ENCODE measurements at places on chromosomes 11 and 22. TPM values are rescaled to one million over a fixed set of nuclear protein-coding genes. Genes with fewer than 3 reads are reported as not detected.

GRCh38 chr11:61744181-61744580 lies 8.3 kb upstream of the MYRF start:
- H3K4me3 ChIP-seq = no peak overlapping the region
- no peak for DNase-seq
- peaks cover 22% of the 10 kb centered on the region for H3K36me3 ChIP-seq
- no peaks in the 10 kb centered on the region for H3K27me3 ChIP-seq
- H3K4me1 ChIP-seq = peaks cover 7% of the 10 kb centered on the region

DNA sequence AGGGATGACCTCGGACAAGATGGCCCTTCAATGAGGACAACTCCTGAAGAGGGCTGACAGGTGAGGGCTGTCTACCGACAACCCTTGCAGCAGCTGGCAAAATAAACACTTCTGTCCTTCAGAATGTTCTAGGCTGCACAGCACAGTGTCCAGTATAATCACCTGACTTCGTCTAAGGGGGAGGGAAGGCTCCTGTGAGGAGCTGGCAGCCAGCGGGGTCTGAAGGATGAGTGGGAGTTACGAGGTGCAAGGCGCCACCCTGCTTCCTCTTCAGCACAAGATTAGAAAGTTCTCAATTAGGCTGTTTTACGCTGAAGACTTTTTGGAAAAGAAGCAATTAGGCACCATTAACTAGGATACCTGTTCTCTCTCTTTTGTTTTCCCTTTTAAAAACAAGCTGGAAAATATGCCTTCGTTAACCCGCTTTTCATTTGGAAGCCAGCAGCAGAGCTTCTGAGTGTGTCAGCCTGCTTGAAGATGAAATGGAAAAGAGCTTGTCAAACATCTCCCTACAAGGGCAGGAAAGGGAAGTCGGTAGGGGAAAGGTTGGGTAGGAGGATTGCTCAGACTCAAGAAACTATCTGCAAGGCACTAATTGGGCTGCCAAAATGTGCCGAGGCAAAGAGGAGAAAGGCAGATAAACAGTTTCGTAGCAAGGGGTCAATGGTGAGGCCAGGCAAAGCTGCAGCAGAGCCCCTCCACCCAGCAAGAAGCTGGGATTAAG lies 592.2 kb upstream of the CADM1 start:
- no peak for DNase-seq
- H3K27me3 ChIP-seq = peaks cover 10% of the 10 kb centered on the region
- H3K36me3 ChIP-seq = no peaks in the 10 kb centered on the region
- H3K27ac ChIP-seq = no peak overlapping the region
- no peak overlapping the region for H3K4me3 ChIP-seq

- H3K36me3 ChIP-seq = peaks cover 55% of the 10 kb centered on the region
- no peak overlapping the region for H3K4me3 ChIP-seq
- peak overlapping the region; percentile 40 for H3K27ac ChIP-seq
Measured at GRCh38 chr22:45537734-45538181, 35.1 kb downstream of the FBLN1 start.

- DNase-seq = no peak
- no peak overlapping the region for H3K4me3 ChIP-seq
- no peak overlapping the region for H3K27ac ChIP-seq
- no peaks in the 10 kb centered on the region for H3K4me1 ChIP-seq
Measured at GRCh38 chr11:125082611-125083311, 19.7 kb downstream of the SLC37A2 start.

DNA sequence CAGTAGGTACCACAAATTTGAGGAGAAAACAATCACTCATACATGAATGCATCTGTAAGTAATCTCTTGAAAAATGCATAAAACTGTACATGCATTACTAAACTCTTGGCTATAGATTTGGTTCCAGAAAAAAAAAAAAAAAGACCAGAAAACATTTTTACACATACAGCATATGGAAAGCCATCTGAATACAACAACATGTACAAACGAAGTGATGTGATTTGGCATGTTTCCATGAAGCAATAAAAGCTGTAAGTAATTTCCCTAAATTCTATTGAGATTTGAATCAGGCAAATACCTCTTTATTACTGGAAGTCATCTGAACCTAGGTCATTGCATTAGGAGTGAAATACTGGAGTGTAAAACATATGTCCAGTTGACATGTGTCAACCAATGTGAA lies 31.9 kb upstream of the ZC3H12C start:
- no peak for DNase-seq
- H3K27me3 ChIP-seq = no peaks in the 10 kb centered on the region
- H3K4me3 ChIP-seq = no peak overlapping the region

DNA sequence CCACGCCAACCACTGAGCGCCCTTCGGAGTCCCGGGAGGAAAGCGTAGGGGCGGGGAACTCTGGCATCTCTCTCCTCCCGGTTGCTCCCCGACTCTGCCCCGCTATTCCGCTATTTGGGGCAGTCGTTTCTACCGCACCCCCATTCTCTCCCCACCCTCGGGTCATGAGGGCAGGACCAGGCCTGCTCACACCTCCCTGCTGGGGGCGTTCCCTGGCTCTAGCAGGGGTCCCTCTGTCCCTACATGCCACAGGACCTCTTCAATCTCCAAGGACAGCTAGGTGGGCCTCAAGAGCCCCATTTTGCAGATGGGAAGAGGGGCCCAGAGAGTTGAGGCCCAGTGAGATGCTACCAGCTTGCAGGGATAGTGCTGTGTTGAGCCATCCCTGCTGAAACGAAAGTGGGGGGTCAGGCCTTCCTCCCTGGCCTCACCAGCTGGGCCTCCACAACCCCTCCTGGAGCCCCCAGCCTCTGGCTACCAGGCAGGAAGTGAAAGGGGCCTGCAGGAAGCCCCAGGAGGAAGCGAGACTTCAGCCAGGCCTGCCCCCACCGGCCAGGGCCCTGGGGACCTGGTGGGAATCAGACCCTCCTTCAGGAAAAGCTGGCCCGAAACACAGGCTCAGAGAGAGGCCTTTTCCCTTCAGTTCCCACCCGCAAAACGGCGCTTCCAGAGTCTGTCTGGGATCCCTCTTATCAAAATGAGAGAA lies 5.5 kb upstream of the SHISA8 start:
- peaks cover 30% of the 10 kb centered on the region for H3K4me1 ChIP-seq
- no peak overlapping the region for H3K27ac ChIP-seq
- DNase-seq = no peak
- peak overlapping the region; percentile 55 for H3K4me3 ChIP-seq

DNA sequence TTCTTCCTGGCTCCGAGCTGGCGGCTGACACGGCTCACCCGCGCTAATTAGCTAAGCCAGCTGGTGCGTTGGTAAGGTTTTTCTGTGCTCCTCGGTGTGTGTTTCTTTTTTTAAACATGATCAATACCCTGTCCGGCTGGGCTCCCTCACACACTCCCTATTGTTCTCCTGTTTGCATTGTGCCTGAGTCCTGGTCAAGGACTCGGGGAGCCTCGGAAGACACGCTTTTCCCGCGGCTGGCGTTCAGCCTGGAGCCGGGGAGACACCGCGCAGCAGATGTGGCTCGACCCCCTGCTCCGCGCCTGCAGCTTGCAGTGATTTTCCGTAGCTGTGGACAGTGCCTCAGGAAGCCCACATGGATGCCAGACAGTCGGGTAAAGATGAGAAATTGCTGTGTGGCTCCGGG lies 454.9 kb upstream of the CADM1 start:
- H3K4me3 ChIP-seq = no peak overlapping the region
- no peak overlapping the region for H3K27ac ChIP-seq

GRCh38 chr22:29225422-29226090 lies 19.9 kb downstream of the EMID1 start:
- no peaks in the 10 kb centered on the region for H3K27me3 ChIP-seq
- peaks cover 8% of the 10 kb centered on the region for H3K4me1 ChIP-seq
- peak overlapping the region; percentile 66 for H3K27ac ChIP-seq
- no peaks in the 10 kb centered on the region for H3K36me3 ChIP-seq
- no peak overlapping the region for H3K4me3 ChIP-seq

DNA sequence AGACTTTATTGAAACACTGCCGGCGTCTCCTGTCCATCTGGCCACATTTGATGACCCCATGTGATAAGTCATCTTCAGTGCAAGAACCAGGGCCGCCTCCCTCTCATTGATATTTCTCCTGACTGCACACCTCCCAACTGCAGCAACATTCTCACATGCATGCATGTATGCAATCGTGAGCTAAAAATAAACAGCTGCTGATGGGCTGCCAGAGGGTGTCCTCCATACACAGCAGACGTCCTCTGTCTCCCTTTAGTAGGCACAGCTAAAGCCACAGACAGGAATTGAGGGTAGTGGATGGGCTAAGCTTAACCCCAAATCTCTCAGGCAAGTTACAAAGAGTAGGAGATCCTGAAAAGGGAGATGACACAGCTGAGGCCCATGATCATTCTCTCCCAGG lies 106.7 kb upstream of the HSD17B12 start:
- no peak overlapping the region for H3K27ac ChIP-seq
- H3K36me3 ChIP-seq = no peaks in the 10 kb centered on the region
- H3K4me1 ChIP-seq = peaks cover 18% of the 10 kb centered on the region
- peaks cover 93% of the 10 kb centered on the region for H3K27me3 ChIP-seq

DNA sequence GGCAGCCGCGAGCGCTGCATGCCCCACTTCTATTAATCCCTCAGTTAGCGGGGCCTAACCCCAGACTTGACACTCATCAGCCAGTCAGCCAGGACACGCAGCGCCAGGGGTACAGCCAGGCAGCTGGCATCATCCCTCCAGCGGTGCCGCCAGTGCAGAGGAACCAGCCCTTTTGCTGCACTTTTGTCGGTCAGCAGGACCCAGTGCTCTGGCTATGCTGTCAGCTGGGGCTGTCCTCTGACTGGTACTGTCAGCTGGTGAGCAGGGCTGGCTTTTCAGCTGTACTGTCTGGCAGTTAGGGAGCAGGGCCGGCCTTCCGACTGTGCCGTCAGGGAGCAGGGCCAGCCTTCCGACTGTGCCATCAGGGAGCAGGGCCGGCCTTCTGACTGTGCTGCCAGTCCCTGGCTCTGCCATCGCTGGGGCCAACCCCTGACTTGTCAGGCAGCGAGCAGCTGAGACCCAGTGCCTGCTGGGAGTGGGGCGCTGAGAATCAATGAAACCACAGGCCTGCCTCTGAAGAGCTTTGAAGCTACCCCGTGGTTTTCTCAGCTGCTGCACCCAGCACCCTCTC lies 115.4 kb downstream of the KIAA1671 start:
- H3K27me3 ChIP-seq = peaks cover 13% of the 10 kb centered on the region
- no peaks in the 10 kb centered on the region for H3K36me3 ChIP-seq
- no peak overlapping the region for H3K4me3 ChIP-seq
- no peak for DNase-seq
- peak overlapping the region; percentile 84 for H3K27ac ChIP-seq
- no peaks in the 10 kb centered on the region for H3K4me1 ChIP-seq

GRCh38 chr22:40345271-40345670 lies 1.0 kb upstream of the ADSL start:
- no peaks in the 10 kb centered on the region for H3K27me3 ChIP-seq
- H3K27ac ChIP-seq = peak overlapping the region; percentile 87
- no peaks in the 10 kb centered on the region for H3K4me1 ChIP-seq

DNA sequence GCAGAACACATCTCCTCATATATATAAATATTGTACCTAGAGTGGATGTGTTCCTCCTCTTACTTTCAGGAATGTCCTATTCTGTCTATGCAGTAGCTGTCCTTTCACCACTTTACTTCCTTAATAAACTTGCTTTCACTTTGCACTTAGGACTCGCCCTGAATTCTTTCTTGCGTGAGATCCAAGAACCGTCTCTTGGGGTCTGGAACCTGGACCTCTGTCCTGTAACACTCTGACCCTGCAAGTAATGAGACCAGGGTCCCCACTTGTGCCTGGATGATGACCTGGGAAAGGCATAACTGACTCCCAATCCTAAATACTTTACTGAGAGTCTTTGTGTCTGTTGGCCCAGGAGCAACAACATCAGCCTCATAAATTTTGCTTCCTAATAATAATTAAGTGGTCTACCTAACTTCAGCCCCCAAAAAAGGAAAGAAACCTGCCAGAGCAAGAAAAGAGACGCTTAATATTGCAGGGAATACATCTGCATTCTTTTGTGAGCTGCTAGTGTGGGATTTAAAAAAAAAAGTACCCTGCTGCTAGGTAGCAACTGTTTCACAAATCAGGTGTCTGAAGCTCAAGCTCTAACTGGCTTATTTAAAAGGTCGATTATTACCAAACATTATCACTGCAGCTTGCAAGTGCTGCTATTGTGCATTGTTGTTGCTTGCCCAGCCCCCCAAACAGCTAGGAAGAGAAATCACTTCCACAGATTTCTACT lies 69.3 kb downstream of the FAM168A start:
- peak overlapping the region; percentile 4 for H3K4me3 ChIP-seq
- DNase-seq = no peak
- H3K27me3 ChIP-seq = no peaks in the 10 kb centered on the region
- H3K27ac ChIP-seq = peak overlapping the region; percentile 70

- H3K27ac ChIP-seq = no peak overlapping the region
- peaks cover 7% of the 10 kb centered on the region for H3K4me1 ChIP-seq
- H3K36me3 ChIP-seq = no peaks in the 10 kb centered on the region
- no peaks in the 10 kb centered on the region for H3K27me3 ChIP-seq
- no peak for DNase-seq
Measured at GRCh38 chr11:346529-346928, 22.8 kb upstream of the B4GALNT4 start.

DNA sequence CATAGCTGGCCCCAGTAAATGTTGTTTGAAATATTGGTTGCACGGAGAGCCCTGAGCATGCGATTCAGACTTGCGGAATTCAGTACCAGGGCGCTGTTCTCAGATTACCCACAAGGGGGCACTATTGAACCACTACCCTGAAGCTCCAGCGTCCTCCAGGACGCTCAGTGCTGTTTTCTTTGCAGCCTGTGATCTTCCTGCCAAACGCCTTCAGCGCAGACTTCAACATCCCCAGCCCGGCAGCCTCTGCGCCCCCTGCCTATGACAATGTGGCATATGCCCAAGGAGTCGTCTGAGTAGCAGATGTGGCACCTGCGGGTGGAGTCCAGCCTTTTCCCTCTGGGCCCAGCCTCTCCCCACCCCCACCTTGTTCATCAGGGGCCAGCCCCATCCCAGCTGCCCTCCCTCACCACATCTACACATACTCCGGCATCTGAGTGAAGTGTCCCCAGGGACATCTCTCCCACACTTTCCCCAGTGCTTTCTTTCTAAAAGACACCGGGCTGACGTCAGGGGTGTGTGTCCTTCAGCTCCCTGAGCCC lies 9.6 kb upstream of the MS4A10 start:
- DNase-seq = peak; percentile 89
- peaks cover 10% of the 10 kb centered on the region for H3K27me3 ChIP-seq
- H3K4me3 ChIP-seq = no peak overlapping the region
- H3K36me3 ChIP-seq = no peaks in the 10 kb centered on the region
- H3K4me1 ChIP-seq = peaks cover 18% of the 10 kb centered on the region
- no peak overlapping the region for H3K27ac ChIP-seq

- H3K27ac ChIP-seq = no peak overlapping the region
- no peak overlapping the region for H3K4me3 ChIP-seq
- DNase-seq = no peak
- H3K4me1 ChIP-seq = no peaks in the 10 kb centered on the region
- H3K36me3 ChIP-seq = no peaks in the 10 kb centered on the region
Measured at GRCh38 chr22:48961705-48962104, 866.0 kb downstream of the BRD1 start.

GRCh38 chr11:72842126-72842525 lies 27.9 kb downstream of the ATG16L2 start:
- H3K27me3 ChIP-seq = no peaks in the 10 kb centered on the region
- no peak for DNase-seq

- no peaks in the 10 kb centered on the region for H3K36me3 ChIP-seq
- DNase-seq = no peak
- H3K4me3 ChIP-seq = no peak overlapping the region
- no peaks in the 10 kb centered on the region for H3K27me3 ChIP-seq
- no peak overlapping the region for H3K27ac ChIP-seq
Measured at GRCh38 chr11:20617346-20618005, 18.1 kb downstream of the SLC6A5 start.

The CLMP gene
- polyA plus RNA-seq = 4.1 TPM

The SERPINH1 gene
- polyA plus RNA-seq = 43.4 TPM

The TSPO gene
- 258 TPM for polyA plus RNA-seq

The TRIM51 gene
- not detected for polyA plus RNA-seq

The MTFP1 gene
- polyA plus RNA-seq = 50.8 TPM

The OR52I2 gene
- polyA plus RNA-seq = not detected

The ANKRD49 gene
- 12.8 TPM for polyA plus RNA-seq

The SOX10 gene
- 1.8 TPM for polyA plus RNA-seq

The OR10D3 gene
- not detected for polyA plus RNA-seq

The MAPK8IP2 gene
- polyA plus RNA-seq = 0.49 TPM

The P2RY6 gene
- polyA plus RNA-seq = 1.2 TPM

The CRYBB3 gene
- 0.06 TPM for polyA plus RNA-seq
